ENCODE measurements at places on chromosomes 2 and 18.

DNA sequence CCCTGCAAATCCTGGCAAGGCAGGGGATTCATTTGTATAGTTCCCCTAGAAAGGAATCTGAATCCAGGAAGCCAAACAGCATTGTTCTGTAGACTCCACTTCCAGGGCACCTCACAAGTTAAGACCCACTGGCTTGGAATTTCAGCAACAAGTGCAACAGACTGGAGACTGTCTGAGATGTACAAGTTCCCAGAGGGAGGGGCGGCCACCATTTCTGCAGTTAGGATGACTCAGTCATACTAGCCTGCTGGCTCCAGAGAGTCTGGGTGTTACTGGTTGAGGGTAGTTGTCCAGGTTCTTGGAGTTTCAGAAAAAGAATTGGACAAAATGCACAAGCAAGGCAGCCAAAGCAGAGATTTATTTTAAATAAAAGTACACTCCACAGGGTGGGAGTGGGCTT is 384.2 kb downstream of the DSC3 start:
- no peak for DNase-seq

DNA sequence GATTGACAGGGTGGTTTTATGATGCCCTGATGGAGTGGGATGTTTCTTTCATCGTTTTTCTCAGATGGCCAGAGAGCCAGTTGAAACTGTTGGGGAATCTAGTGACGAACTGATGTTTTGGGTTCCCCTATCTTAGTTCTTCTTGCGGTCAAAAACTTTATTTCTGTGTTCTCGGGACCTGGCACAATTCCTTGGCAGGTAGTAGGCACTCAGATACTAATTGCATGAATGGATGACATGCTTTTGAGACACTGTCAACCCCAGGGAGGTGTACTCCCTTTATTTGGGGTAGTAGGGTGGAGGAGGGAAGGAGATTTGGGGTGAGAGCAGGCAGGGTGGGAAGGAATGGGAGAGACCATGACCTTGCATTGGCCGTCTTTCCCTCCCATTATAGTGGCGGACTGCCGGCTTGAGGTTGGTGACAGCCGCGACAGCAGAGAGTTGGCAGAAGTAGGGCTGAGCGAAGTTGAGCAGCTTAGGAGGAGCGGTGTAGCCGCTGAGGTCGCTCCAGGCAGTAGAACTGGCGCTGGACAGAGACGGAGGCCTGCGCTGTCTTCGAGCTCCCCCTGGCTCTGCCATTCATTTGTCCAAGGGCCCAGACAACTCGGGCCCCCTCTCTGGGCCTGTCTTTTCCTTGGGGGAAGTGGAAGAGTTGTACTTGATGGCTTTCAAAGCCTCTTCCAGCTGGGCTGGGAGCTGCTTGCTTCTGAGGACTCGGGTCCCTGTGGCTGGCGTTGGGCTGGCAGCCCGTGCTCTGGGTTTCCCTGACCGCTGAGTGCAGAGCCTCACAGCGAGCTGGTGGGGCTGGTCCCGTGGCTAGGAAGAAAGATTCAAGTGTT is 2.6 kb downstream of the TET3 start:
- DNase-seq: no peak

DNA sequence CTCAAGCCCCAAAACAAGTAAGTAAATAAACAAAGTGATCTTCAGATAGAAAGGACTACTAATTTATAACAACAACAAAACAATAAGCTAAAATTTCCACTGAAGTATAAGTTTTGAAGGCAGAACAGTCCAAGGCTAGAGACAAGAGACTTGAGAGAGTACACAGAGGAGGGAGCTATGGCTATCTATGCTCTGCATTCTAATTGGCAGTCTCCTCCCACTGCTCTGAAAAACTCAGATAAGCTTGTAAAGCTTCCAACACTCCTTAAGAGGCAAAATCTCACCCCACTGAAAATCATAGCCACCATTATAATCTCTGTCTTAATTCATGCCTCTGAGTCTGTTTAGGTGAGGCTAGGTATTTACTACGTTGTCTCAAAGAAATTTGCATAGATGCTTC is 714.6 kb upstream of the LRATD1 start:
- no peak for DNase-seq

DNA sequence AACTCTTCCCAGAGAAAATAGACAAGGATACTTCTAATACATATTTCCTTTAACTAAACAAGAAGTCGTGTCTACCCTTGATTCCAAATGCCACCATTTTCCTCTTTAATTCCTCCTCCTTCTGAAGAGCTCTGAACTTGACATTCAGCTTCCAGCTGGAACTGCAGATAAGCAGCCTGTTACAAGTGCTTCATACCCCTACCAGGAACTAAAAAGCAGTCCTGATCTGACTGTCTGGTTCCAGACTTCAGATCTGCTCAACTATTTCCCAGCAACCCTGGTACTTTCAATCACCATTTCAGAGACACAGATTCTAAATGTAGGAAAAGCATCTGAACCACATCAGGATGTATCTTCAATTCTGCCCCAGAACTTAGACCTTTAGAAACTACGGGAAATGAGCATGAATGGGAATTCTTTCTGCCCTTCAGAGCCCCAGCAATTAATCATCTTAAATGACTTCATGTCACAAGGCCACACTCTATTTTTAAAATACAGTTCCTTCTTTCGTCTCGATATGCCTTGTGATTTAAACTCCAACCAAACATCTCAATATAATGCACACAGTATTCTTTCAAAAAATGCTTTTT is 159.5 kb downstream of the L3MBTL4 start:
- no peak for DNase-seq

GRCh38 chr18:40036861-40037260 is 1918.2 kb upstream of the PIK3C3 start:
- no peak for DNase-seq

DNA sequence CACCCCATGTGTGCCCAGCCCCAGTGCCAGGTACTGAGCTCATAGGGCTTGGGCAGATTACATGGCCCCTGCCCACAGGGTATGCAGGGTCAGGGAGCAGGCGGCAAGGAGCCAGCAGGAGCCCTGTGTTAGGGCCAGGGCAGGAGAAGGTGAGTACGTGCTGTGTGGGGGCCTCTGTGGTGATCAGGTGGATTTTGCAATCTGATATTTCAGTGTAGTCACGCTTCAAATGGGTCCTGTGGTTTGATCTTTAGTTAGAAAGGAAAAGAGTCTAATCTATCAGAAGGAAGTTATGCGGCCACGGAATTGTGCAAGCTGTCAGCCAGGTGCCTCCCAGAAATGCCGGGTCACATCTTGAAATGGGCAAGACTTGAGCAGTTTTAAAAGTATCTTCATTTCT is 13.9 kb downstream of the UBE2F start:
- DNase-seq: no peak

GRCh38 chr2:126264625-126265024 is 391.3 kb upstream of the GYPC start:
- no peak for DNase-seq

GRCh38 chr2:177282181-177282641 is 17.7 kb upstream of the NFE2L2 start:
- no peak for DNase-seq

DNA sequence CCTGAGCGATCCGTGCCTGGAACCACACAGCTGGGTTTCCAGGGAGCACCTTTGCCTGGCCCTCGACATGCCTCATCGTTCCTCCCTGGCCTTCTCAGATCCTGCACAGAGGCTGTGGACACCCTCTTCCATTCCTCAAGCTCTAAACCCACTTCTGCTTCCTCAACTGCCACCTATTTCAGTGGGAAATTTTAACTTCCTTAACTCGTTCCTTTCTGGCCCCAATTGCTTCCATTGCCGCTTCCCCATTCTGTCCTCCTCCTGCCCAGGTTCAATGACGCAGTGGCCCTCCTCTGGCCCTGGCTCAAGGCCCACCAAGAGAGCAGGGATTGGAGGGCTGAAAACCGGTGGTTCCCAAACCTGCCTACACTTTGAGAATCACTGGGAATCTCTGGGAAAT is 4.8 kb upstream of the B3GNT7 start:
- no peak for DNase-seq

DNA sequence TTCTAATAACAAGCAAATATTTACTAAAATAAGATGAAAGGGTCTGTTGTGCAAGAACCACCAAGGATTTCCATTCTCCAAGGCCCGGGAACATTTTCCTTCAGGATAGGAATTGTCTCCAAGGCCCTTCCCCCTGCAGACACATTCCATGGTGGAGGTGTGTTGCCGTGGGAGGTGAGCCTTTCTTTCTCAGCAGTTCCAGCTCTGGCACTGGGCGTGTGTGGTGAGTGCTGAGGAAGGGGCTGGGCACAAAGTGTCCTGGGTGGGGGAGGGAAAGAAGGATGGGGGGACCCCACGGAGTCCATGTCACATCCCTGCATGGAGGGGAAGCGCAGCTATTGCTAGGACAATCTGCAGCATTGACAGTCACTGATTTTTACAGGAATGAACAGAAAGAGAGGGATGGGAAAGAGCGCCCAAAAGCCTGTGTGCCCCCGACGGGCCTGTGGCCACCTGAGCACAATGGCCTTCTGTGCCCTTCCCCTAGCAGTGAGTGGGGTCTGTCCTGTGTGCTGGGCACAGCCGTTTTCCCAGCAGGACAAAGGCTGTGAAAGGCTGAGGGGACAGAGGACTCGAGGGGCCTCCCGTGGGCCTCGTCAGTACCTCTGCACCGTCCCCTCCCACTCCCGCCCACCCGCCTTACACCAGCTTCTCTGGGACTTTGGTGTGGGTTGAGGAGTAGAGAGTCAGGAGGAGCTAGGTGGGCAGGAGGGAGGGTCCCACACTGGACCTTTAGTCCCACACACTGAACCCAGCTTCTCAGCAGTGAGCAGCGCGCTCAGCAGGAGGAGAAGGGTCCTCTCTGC is 79.8 kb downstream of the PTGR3 start:
- DNase-seq: no peak

GRCh38 chr2:66000901-66001300 is 434.0 kb upstream of the MEIS1 start:
- no peak for DNase-seq

DNA sequence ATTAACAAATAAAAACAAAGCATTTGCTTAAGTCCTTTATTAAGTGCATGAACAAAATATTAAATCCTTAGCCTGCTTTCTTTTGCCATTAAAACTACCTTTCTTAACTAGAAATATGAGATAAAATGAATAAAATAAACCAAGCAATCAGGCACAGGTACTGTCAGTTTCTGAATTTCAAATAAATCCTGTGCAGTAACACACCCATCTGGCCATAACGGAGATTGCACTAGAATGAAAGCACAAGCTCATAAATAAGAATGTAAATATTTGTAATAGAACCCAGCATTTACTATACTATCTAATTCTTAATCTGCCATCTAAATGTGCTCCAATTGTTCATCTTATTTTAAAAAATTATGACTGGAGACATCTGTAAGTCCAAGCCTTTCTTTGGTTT is 31.9 kb downstream of the PRKRA start:
- DNase-seq: no peak

DNA sequence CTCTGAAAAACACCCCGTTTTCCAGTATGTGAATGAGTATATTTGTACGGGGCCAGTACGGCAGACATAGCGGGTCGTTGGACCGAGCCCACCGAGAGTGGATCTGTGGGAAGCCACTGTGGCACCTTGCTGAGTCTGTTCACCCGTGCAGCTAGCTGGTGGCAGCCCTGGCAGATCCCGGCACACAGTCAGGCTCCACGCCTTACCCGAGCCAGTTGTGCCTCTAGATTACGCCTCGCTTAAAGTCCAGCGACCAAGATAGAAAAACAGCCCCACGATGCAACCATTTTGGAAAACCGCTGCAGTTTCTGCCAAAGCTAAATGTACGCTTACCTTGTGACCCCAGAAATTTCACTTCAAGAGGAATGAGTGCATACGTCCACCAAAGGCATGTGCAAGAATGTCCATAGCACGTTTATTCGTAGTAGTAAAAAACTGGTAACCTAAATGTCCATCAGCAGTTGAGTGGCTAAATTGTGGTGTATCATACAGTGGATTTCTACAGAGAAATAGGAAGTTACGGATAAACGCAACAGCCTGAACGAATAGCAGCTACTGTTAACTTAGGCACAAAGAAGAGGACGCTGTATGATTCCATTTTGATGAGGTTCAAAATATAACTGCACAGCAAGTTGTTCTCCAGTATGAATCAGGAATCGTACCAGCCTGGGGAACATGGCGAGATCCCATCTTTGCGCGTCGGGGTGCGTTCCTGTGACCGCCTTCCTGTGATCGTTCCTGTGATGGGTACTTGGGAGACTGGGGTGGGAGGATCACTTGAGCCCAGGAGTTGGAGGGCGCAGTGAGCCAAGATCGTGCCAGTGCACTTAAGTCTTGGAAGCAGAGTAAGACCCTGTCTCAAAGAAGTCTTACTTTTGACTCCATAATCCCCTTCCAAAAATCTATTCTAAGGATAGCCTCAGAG is 688 bp upstream of the WDR33 start:
- no peak for DNase-seq

DNA sequence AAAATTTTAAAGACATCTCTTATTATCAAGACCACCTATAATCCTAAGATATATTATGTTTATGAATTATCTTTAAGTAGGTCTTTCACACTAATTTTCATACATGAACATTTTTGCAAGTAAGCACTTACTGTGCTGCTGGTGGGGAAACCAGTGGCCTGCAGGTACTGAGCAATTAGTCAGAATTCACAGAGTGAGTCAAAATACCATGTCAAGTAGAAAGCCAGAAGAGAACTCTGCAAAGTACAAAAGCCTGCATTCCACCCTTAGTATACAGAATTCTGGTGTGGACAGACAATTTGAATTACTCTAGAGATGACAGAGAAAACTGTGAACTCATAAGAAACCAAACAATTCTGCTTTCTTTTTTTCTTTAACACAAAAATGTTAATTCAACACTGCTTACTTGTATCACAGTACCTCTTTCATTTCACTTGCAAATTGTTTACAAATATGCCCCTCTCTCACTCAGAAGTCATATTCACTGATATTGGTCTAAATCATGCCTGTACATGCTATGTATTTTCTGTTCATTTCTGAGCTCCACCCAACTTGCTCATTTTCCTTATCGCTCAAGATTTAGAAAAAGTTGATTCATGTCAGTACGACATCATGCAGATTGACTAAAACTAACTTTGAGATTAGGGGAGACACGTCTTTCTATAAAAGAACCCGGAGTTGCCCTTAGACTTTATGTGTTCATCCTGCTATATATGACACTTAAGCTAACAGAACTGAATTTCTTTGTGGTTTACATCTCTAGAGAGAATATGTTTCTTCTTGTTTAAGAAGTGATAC is 182.9 kb downstream of the IKZF2 start:
- no peak for DNase-seq

Data from NCI-H510A (cell line).